ENCODE measurements at places on chromosomes 5 and 9. TPM values are rescaled to one million over a fixed set of nuclear protein-coding genes. Genes with fewer than 3 reads are reported as not detected.

ADAMTS12 gene
- 0.84 TPM for total RNA-seq

PCDHB2 gene
- 0.56 TPM for total RNA-seq

QSOX2 gene
- total RNA-seq = 7.9 TPM

KCTD16 gene
- 6.6 TPM for total RNA-seq

- H3K27ac ChIP-seq = no peak overlapping the region
- H3K27me3 ChIP-seq = peaks cover 7% of the 10 kb centered on the region
- peak overlapping the region; percentile 40 for H3K4me3 ChIP-seq
- DNase-seq = no peak
Measured at GRCh38 chr5:88142636-88142885, 126.1 kb downstream of the TMEM161B start.

DNA sequence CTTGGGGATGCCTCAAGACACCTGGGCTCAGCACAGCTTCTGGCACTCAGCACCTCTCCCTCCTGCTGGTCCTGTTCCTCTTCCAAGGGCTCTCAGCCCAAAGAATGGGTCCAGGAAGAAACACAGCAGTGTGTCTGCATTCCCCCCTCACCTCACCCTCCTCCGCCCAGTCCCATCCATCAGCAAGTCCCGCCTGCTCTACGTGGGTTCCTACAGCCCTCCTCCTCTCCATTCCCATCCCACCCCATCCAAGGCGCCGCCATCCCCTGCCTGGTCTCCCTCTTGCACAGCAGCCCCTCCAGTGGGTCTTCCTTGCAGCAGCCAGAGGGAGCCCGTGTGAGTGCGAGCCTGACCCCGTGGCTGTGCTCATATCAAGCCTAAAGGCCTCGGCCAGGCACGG lies 52.3 kb upstream of the RPL26L1 start:
- no peaks in the 10 kb centered on the region for H3K36me3 ChIP-seq
- H3K27ac ChIP-seq = peak overlapping the region; percentile 99
- DNase-seq = no peak
- H3K27me3 ChIP-seq = no peaks in the 10 kb centered on the region

GRCh38 chr9:72557549-72557948 lies 36.1 kb downstream of the TMC1 start:
- peaks cover 26% of the 10 kb centered on the region for H3K4me1 ChIP-seq
- no peak overlapping the region for H3K4me3 ChIP-seq
- H3K27ac ChIP-seq = peak overlapping the region; percentile 19
- DNase-seq = peak; percentile 59
- H3K36me3 ChIP-seq = no peaks in the 10 kb centered on the region

- no peak for DNase-seq
- peaks cover 4% of the 10 kb centered on the region for H3K4me1 ChIP-seq
- H3K36me3 ChIP-seq = no peaks in the 10 kb centered on the region
- no peak overlapping the region for H3K4me3 ChIP-seq
Measured at GRCh38 chr5:41410307-41410706, 100.1 kb downstream of the PLCXD3 start.

DNA sequence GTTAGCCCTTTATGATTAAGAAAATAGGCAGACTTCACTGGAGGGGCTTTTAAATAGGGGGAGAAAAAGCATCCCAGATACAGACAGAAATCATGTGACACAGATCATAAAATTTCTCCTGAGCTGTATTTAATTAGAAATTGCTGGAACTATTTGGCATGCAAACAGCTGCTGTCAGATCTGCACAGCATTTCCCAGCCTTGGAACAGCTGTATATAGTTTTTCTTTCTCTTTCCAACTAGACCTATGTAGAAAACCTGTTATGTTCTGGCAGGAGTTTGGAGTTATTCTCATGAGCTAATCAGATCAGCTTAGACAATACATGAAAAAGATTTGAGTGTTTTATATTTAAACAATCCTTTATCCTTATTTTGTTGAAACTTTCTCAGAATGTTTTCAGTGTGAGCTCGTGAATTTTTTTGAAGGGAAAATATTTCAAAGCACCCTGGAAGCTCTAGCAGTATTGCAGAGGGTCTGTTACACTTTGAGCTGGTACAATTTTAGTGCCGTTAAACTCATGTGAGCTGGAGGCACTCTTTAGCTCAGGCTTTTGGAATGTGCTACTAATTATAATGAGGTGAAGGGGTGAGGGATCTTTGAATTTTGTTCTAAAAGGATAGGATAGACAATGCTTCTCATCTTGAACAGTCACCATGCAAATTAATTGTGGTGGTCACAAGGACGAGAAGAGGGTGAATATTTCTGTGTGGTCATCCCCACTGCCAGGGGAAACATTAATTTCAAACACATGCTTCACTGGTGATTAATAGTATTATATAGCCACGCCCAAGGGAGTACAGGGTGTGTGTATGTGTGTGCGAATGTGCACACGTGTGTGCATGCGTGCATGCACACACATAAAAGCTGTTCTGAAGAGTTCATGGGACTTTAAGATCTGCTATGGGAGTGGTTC lies 239.4 kb upstream of the FBXL7 start:
- no peaks in the 10 kb centered on the region for H3K27me3 ChIP-seq
- no peaks in the 10 kb centered on the region for H3K36me3 ChIP-seq
- H3K4me3 ChIP-seq = no peak overlapping the region
- H3K4me1 ChIP-seq = no peaks in the 10 kb centered on the region
- no peak overlapping the region for H3K27ac ChIP-seq

DNA sequence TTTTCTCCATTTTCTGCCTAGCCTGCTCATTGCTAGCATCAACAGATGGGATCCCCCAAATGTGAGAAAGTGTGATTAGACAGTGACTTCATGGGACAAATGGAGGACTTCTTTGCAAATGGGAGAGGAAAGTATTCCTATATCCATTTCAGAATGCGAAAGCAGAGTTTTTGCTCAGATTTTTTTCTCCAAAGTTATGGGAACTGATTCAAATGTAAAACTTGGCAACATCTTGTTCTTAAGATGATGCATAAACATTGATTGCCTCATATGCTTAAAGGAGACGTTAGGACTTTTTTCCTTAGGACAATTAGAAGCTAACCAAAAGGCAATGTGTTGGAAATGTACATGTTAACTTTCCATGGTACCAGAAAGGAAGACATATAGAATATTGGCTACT lies 704.3 kb upstream of the ZNF608 start:
- no peak for DNase-seq
- no peaks in the 10 kb centered on the region for H3K36me3 ChIP-seq
- no peaks in the 10 kb centered on the region for H3K4me1 ChIP-seq

DNA sequence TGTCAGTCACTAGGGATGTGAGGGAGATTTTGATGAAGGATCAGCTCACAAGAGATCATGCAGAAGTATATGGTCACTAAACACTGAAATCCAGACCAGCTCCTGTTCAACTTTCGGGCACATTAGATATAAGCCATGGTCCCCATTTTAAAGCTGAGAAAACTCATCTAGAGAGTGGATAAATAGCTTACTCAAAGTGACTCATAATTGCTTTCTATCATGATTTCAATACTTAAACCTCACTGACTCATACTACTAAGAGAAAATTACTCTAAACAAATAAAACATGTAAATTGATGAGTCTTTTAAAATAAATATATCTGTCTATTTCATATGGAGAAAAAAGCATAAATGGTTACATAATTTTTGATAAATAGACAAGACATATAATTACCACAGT lies 567.7 kb downstream of the TLR4 start:
- H3K27ac ChIP-seq = no peak overlapping the region
- no peak overlapping the region for H3K4me3 ChIP-seq
- H3K36me3 ChIP-seq = no peaks in the 10 kb centered on the region
- DNase-seq = no peak
- H3K27me3 ChIP-seq = no peaks in the 10 kb centered on the region

DNA sequence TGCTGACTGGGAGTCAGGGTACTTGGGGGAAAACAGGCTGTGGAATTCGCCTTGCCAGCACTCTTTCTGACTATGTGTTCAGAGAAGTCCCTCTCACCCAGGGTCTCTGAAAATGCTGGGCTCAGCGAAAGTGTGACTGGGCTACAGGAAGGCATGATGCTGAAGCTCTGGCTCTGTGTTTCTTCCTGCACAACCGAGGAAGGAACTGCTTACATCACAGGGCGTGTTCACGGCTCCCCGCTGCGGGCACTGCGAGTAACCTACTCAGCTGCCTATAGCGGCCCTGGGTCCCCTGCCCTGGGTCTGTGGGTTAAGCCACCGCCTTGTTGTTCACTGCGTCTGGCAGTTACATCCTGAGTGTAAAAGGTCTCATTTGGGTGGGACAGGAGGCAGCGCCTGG lies 222.4 kb upstream of the IRX4 start:
- H3K27me3 ChIP-seq = no peaks in the 10 kb centered on the region
- no peaks in the 10 kb centered on the region for H3K4me1 ChIP-seq
- no peak overlapping the region for H3K27ac ChIP-seq

- H3K4me1 ChIP-seq = no peaks in the 10 kb centered on the region
- no peak overlapping the region for H3K27ac ChIP-seq
- H3K27me3 ChIP-seq = no peaks in the 10 kb centered on the region
Measured at GRCh38 chr5:125057912-125058826, 311.7 kb upstream of the ZNF608 start.

DNA sequence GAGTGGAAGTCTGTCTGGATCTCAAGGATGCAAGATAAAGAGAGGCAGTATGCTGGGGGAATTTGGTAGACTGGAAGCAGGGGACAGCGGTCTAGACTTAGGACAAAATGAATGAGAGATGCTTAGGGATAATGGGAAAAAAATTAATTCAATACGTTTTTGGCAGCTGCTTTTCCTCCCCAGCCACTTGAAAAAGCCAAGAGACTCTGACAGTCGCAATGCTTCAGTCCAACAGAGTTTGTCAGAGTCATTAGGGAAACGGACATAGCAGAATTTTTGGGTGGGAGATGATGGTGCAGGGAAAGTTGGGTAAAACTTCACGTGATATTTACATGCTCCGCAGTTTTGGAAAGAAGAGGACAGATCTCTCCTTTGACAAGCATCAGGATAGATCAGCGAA lies 129.7 kb downstream of the GOLPH3 start:
- H3K36me3 ChIP-seq = no peaks in the 10 kb centered on the region
- no peak for DNase-seq

GRCh38 chr9:624935-625500 lies 216.5 kb upstream of the DMRT1 start:
- H3K36me3 ChIP-seq = no peaks in the 10 kb centered on the region
- no peak overlapping the region for H3K27ac ChIP-seq

DNA sequence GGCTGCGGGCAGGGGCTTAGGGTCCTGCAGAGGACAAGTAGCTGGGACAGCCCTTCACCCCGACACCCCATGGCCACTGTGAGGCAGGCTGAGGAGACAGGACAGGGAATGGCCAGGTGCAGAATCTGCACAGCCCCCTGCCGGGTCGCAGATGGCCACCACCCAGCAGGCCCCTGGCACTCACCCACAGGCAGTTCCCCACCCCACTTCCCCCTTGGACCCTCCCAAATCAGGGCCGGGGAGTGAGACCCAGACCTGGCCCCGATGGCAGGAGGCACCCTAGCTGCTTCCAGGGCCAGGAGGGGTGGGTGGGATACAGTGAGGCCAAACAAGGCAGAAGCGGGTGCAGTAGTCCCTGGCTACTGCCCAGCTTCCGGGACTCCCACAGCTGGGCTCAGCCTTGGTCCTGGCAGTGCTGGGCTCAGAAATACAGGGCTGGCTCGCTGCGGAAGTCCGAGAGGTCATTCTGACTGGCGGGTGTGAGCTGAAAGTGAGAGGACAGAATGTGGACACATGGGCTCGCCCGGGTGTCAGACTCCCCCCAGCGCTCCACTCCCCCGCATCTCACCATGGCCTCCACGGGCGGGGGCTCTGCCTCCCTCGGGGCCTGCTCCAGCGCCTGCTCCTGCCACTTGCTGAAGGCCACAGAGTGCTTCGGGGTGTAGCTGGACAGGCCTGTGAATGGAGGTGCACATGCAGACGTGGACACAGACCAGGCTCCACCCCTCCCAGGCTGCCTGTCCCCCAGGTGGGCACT lies 3.4 kb downstream of the SSNA1 start:
- no peak for DNase-seq
- peak overlapping the region; percentile 22 for H3K27ac ChIP-seq
- no peaks in the 10 kb centered on the region for H3K36me3 ChIP-seq
- H3K4me1 ChIP-seq = peaks cover 42% of the 10 kb centered on the region

DNA sequence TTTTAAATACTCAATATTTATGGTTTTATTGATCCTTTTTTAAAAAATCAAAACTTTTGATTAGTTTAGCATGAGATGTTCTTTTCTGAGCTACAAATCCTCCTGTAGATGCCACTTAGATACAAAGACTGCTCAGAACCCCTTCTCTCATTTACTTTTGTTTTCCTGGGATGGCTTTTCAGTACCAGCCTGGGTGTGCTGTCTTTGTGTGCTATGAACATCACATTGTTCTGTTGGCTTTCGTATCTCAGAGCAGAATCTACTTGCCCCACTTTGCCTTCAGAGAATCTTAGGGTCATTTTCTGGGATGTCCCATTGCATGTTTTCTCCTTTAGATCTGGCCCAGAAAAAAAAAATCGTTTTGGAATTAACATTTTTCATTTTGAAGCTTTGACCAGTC lies 85.9 kb downstream of the RASGRF2 start:
- H3K27me3 ChIP-seq = no peaks in the 10 kb centered on the region
- no peak overlapping the region for H3K27ac ChIP-seq
- no peak for DNase-seq
- H3K4me1 ChIP-seq = no peaks in the 10 kb centered on the region
- no peak overlapping the region for H3K4me3 ChIP-seq
- no peaks in the 10 kb centered on the region for H3K36me3 ChIP-seq

- H3K36me3 ChIP-seq = no peaks in the 10 kb centered on the region
- H3K4me3 ChIP-seq = no peak overlapping the region
- no peak for DNase-seq
Measured at GRCh38 chr5:145548097-145548496, 287.0 kb downstream of the PRELID2 start.

DNA sequence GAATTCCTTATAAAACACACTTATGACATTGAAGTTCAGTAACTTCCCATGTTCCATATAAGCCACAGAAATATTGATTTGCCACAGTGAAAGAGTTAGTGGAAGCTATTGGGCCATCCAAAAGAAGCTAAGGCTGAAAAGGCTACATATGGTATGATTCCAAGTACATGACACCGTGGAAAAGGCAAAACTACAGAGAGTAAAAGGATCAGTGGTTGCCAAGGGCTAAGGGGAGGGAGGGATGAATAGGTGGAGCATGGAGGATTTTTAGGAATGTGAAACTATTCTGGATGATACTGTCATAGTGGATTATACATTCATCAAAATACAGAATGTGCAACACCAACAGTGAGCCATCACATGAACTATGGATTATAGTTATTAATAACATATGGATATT lies 109.7 kb downstream of the F2RL2 start:
- H3K4me1 ChIP-seq = no peaks in the 10 kb centered on the region
- H3K36me3 ChIP-seq = no peaks in the 10 kb centered on the region
- H3K27me3 ChIP-seq = no peaks in the 10 kb centered on the region
- DNase-seq = no peak
- no peak overlapping the region for H3K27ac ChIP-seq

- H3K36me3 ChIP-seq = no peaks in the 10 kb centered on the region
- H3K4me1 ChIP-seq = peaks cover 21% of the 10 kb centered on the region
- peak overlapping the region; percentile 56 for H3K4me3 ChIP-seq
Measured at GRCh38 chr9:113219186-113219936, 1.7 kb downstream of the FKBP15 start.

DNA sequence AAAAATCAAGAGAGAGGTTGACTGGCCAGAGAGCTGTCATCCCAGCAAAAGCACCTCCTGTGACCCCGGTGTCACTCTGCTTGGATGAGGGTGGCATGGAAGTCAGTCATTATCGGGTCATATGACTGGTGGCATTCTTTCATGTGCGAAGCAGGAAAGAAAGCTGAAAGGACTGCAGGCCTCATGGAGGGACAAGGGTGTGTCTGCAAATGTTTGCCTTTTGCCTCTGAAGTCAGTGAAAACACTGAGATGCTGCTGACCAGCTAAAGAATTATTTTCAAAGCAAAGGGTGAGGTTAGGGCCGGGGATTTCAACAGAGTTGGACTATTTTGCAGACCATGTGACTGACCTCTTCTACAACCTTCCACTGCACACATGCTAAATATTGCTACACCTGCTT lies 298.3 kb downstream of the CSNK1G3 start:
- H3K27ac ChIP-seq = no peak overlapping the region
- H3K4me1 ChIP-seq = peaks cover 8% of the 10 kb centered on the region
- no peak for DNase-seq
- no peaks in the 10 kb centered on the region for H3K36me3 ChIP-seq
- H3K27me3 ChIP-seq = no peaks in the 10 kb centered on the region

All from pancreas (tissue), 10 donors.